HuH-7.5 (cell line): ENCODE measurements at places on chromosomes 6 and 20.

- DNase-seq = no peak
Measured at GRCh38 chr6:166027761-166028160, 139.9 kb downstream of the TBXT start.

DNA sequence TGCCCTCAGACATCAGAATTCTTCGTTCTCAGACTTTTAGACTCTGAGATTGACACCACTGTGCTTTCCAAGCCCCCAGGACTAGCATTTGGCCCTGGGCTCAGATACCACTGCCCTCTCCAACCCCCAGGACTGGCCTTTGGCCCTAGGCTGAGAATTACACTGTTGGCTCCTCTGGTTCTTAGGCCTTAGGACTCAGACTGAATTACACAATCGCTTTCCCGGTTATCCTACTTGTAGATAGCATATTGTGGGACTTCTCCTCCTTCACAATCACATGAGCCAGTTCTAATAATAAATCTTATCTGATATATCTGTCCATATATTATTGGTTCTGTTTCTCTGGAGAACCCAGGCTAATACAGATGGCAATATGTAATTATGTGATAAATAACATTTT lies 1725.5 kb downstream of the GRIK2 start:
- DNase-seq = no peak

- DNase-seq = no peak
Measured at GRCh38 chr6:29791786-29792122, 35.9 kb upstream of the HLA-G start.

GRCh38 chr20:34773726-34774125 lies 51.7 kb downstream of the NCOA6 start:
- DNase-seq = no peak

DNA sequence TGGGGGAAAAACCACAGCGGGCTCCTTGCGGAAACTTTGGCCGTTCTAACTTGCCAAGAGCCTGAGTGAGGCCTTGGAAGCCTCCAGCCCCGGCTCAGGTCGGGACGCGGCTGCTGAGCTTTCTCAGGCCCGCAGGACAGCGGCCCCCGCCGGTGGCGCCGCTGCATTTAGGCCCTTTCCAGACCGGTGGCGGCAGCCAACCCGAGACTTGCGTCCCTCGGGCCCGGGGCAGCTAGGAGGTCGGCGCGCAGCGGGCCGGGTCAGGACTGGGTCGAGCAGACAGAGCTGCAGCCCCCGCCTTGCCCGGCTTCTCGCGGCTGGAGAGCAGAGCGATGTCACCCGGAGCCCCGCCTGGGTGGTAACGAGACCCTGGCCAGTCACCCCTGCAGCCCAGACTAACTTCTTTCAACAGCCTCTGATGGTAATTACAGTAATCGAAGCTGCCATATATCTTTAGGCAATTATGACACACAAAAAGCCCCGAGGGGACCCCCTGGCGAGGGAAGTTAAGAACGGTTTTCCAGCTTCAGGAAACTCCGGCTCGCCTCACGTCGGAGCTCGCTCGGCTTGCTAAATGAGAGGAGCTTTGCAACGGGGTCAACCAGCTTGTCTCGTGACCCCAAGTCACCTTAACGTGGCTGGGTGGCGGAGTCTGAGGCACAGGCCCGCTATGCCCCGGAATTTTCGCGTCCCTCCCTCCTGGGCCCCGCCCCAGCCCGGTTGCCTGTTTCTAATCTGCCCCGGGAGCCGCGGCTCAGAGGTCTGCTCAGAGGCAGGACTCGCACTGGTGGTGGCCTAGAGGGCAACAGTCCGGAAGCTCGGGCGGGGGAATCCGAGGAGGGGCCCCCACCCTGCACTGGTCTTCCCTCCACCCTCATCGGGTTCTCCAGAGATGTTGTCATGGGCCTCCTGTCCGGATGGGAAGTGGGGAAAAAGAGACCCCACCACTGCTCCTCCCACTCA lies 3.0 kb downstream of the NR2E1 start:
- peak; percentile 98 for DNase-seq
